ENCODE measurements at places on chromosomes 3 and 15.

- DNase-seq: no peak
These were observed 499.4 kb downstream of the ROBO1 start for GRCh38 chr3:79268422-79268821.

GRCh38 chr15:28107904-28108275, 8.8 kb upstream of the OCA2 start:
- DNase-seq: no peak

DNA sequence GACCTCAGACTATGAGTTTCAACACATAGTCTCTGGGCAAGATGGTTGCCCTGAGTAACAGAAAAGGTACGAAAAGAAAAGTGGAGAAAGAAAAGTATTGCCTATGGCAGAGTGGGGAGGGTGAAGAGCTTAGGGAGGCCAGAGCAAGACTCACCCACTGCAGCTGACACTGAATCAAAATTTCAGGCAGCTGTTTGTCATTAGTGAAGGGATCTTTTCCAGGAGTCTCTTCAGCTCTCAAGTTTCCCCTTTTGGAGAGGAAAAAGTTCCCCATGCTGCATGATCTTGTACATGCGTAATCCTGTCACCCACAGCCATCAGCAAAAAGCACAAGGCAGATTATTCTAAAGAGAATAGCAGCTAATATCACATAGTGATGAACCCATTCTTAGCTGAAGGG, 616.9 kb upstream of the GBE1 start:
- DNase-seq: no peak

GRCh38 chr15:60191016-60191415, 186.9 kb downstream of the FOXB1 start:
- DNase-seq: no peak

DNA sequence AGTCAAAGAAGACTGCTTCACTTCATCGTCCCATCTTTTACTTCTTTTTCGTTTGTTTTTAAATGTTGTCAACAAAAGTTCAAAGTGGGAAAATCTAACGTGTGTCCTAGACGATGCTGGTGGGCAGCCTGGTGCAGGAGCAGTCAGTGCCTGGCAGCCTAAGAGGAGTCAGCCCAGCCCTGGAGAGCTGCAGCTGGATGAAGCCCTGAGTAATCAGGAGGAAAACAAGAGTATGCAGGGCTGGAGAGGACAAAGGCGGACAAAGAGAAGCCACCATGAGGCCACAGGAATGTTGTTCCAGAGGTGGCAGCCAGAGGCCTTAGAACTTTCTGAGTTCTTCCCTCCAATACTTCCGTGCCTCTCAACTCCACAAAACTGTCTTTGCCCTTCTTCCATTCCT, 5.7 kb downstream of the ADAMTS17 start:
- DNase-seq: no peak

Data from CD4-positive, alpha-beta T cell treated with Interferon alpha-2 for 1 hour (primary cell).